ENCODE measurements at places on chromosomes 12 and 14. TPM values are rescaled to one million over a fixed set of nuclear protein-coding genes. Genes with fewer than 3 reads are reported as not detected.
A peak's percentile ranks its signal among the peaks of the same experiment; 100 is the strongest.

GRCh38 chr14:102927878-102928411, 5.5 kb downstream of the AMN start:
- peak; percentile 56 for DNase-seq

GRCh38 chr12:50551866-50552265, 47.1 kb downstream of the DIP2B start:
- DNase-seq: no peak

SLC4A8 gene
- total RNA-seq: 132 TPM

DNA sequence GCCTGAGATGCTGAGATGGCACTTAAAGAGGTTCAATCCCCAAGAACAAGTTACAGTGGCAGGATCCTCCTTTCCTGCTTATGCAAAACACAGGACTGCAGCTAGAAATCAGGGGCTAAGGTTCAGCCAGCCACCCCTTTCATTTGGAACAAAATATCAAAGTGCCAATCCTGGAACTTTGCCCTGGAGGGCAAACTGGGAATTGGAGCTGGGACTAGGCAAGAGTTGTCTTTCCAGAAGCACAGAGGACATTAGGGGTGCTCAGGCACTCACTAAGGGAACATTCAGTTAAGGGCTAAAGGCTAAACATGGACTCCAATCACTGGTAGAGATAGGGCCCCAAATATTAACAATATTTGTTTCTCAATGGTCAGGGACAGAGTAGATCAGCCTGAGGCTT, 237.2 kb downstream of the EMP1 start:
- no peak for DNase-seq

DNA sequence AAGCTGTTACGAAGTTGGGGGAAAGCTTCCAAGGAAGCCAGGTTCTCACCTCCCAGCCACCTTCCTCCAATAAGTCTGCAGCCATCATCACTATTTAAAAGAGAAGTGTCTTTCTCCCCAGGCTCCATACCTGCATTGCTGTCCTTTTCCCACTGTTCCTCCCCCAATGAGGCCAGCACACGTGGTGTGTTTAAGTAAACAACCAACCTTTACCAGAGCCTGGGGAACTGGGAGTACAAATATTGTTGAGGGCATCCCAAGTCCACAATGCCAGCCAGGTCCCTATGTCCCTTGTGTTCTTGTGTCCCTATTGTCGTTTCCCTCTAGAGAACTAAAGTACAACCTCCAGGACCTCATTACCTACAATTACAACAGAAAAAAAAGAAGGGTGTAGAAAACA, 49.2 kb upstream of the PNMA1 start:
- DNase-seq: no peak

- DNase-seq: peak; percentile 61
Observed at GRCh38 chr14:61280526-61281185, 482 bp downstream of the TMEM30B start.

GRCh38 chr12:1519642-1520041, 74.7 kb downstream of the FBXL14 start:
- no peak for DNase-seq

DNA sequence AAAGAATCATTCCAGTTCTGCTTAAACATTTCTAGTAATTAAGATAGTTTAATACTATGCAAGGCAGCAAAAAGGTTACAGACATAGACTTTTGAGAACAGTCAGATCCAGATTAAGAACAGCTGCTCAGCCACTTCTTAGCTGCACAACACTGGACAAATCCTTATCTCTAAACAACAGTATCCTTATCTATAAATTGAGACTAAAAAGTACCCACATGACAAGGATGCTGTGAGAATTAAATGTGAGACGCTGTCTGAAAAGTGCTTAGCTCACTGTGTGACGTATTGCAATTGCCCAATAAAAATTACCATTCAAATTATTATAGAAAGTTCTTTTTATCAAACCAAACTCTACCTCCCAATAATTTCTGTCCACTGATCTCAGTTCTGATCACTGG, 35.5 kb downstream of the BORCS5 start:
- DNase-seq: no peak

- DNase-seq: peak; percentile 62
Observed at GRCh38 chr12:29066011-29066588, 83.0 kb upstream of the FAR2 start.

GRCh38 chr12:90013409-90013808, 304.8 kb upstream of the ATP2B1 start:
- DNase-seq: peak; percentile 38

DCAF5 gene
- 22.4 TPM for total RNA-seq

DNA sequence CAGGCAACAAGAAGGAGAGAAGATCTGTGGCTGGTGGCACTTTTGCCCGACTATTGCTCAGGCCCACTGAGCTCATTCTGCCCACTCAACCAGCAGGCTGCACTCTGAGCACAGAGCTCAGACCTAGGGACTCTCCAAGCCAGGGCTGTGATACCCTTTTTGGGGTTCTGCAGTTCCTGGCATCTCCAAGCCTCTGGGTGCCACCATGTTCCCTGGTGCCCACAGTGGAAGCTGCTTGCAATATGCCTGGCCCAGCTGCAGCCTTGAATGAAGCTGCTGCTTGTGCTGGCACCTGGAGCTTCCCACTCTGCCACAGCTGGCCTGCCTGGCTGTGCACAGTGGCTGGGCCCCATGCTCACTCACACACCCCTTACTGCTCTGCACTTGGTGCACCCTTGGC, 236.1 kb downstream of the ADGRD1 start:
- DNase-seq: no peak

FAM90A1 gene
- not detected for total RNA-seq

ACSM4 gene
- total RNA-seq: not detected

CLEC1B gene
- total RNA-seq: not detected

MYH6 gene
- total RNA-seq: 0.03 TPM

DYRK2 gene
- total RNA-seq: 34.2 TPM

ERBB3 gene
- total RNA-seq: 8.8 TPM

GLTP gene
- total RNA-seq: 16.6 TPM

- DNase-seq: no peak
Observed at GRCh38 chr14:29601616-29602015, 326.0 kb downstream of the PRKD1 start.

- DNase-seq: no peak
Observed at GRCh38 chr12:32644431-32644830, 34.7 kb upstream of the DNM1L start.

- DNase-seq: no peak
Observed at GRCh38 chr12:119440803-119441360, 106.4 kb downstream of the CCDC60 start.

GRCh38 chr14:69543341-69544115, 31.1 kb downstream of the CCDC177 start:
- peak; percentile 61 for DNase-seq

CFAP54 gene
- total RNA-seq: 4.2 TPM

ST8SIA1 gene
- total RNA-seq: 1.8 TPM

- DNase-seq: no peak
Observed at GRCh38 chr12:11730299-11731041, 81.0 kb downstream of the ETV6 start.

GRCh38 chr14:99436247-99437180, 44.1 kb downstream of the SETD3 start:
- no peak for DNase-seq

GRCh38 chr12:49671031-49671765, 36.0 kb downstream of the FMNL3 start:
- no peak for DNase-seq

GRCh38 chr14:101355284-101355683, 206.0 kb upstream of the DIO3 start:
- DNase-seq: no peak

DNA sequence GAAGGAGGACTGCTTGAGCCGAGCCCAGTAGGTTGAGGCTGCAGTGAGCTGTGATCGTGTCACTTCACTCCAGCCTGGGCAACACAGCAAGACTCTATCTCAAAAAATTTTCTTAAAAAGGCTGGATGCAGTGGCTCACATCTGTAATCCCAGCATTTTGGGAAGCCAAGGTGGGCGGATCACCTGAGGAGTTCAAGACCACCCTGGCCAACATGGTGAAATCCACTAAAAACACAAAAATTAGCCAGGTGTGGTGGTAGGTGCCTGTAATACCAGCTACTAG, 17.1 kb upstream of the MDM2 start:
- DNase-seq: no peak

DNA sequence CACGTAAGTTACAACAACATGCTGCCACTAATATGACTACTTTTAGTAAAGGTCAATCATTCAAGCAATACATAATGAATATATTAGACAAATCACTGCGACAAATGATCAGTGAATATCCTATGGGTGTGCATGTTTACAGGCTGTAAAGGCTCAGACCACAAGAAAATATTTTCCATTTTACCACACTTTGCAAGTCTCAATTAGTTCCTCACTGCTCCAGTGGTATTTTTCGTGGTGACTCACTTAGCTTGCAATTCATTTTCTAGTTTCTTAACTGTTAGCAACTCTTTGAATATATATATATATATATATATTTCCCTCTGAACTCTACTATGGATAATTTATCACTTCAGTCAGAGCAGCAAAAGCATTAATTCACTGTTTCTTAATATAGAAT, 96.9 kb downstream of the EML5 start:
- no peak for DNase-seq

DNA sequence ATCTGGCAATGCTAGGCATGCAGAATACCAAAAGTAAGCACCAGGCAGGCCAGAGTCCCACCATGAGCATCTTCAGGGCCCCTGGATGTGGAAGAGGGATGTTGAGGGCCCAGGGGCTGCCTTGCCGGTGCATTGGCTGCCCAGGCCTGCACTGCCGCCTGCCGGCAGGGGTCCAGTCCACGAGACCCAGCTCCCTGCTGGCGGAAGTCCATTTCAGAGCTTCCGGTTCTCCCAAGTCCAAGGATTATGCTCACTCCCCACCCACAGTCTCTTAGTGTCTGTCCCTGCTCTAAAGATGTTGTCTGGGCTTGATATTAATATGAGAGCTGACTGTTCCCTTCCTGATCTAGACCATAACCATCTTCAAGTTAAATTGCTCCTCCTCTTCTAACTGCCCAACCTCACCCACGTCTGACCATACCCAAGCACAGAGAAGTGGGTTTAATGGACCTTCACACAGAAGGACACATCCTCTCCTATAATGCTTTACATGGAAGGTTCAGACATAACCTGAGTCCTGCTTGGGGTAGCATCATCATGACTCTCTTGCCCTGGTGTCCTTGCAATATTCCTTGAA, 117.4 kb downstream of the DAD1 start:
- peak; percentile 69 for DNase-seq
